ENCODE measurements at places on chromosomes 7 and 10. TPM values are rescaled to one million over a fixed set of nuclear protein-coding genes. Genes with fewer than 3 reads are reported as not detected.

- no peaks in the 10 kb centered on the region for H3K36me3 ChIP-seq
- H3K27me3 ChIP-seq, result no peaks in the 10 kb centered on the region
- DNase-seq, result no peak
Measured at GRCh38 chr7:81321949-81322348, 403.1 kb upstream of the SEMA3C start.

DNA sequence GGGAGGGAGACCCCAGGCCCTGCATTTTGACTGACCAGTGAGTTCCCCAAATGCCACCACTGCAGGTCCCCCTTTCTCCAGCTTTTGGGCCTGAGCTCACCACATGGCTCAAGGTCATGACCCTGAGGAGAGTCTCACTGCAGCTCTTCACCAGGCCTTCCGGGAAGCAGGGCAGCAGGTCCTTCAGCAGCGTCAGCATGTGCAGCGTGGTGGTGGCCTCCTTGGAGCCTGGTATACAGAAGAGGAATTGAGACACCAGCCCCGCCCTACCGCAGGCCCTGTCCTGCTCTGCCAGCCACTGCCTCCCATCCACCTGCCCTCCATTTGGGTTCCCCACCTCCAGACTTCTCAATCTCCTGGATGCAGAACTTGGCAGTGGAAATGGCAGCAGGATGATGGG lies 13.0 kb downstream of the RRP12 start:
- H3K4me1 ChIP-seq, result no peaks in the 10 kb centered on the region
- DNase-seq, result no peak
- peaks cover 13% of the 10 kb centered on the region for H3K36me3 ChIP-seq
- H3K27ac ChIP-seq, result no peak overlapping the region

DNA sequence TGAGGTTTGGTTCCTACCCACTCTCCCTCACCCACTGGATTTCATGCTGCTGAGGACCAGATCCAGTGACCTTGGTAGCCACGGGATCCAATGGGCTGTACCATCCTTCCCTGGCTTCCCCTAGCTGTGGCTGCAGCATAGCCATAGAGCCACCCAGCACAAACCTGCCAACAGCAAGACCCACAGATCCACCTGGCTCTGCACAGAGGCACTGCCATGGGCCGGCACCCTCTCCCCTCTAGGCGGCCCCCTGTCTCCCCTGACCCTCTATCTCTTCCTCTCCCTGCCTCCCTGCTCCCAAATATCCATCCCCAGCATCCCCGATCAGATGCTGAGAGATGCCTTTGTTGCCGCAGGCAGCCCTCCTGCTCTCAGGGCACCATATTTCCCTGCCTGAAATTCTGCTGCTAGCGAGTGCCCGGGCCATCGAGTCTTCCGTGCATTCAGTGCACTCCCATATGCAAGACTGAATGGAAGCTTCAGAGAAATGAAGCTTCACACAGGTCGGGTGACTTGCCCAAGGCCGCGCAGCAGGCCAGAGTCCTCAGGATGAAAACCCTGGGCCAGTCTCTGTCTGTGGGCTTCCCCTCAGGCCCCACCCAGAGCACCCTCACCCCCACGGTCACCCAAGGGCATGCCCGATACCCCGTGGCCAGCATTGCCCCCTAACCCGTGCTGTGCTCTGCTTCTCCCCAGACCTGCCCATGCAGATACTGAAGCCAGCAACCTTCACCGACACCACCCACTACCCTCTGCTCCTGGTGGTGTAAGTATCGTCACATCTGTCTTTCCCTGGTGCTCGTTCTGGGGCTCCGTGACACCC lies 130.8 kb downstream of the PAXIP1 start:
- H3K27ac ChIP-seq, result no peak overlapping the region
- H3K4me1 ChIP-seq, result peaks cover 12% of the 10 kb centered on the region
- H3K27me3 ChIP-seq, result peaks cover 29% of the 10 kb centered on the region
- no peaks in the 10 kb centered on the region for H3K36me3 ChIP-seq
- no peak for DNase-seq

GARIN1A gene
- total RNA-seq, result 7.4 TPM

DNA sequence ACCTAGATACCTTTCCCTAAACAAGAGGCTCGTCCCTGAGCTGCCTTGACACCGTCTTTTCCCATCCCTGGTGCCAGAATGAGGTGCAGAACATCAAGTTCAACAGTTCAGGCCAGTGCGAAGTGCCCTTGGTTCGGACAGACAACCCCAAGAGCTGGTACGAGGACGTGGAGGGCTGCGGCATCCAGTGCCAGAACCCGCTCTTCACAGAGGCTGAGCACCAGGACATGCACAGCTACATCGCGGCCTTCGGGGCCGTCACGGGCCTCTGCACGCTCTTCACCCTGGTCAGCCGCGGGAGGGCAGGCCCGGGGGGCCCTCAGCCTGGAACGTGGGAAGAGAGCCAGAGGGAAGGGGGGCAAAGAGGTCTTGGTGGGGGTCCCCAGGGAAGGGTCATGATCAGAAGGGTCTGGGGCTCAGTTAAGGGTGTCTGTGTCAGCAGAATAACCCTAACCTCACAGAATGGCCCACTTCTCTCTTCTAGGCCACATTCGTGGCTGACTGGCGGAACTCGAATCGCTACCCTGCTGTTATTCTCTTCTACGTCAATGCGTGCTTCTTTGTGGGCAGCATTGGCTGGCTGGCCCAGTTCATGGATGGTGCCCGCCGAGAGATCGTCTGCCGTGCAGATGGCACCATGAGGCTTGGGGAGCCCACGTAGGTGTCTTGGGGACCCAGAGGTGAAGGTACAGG lies 16.8 kb downstream of the SMO start:
- no peak overlapping the region for H3K27ac ChIP-seq
- H3K36me3 ChIP-seq, result peaks cover 14% of the 10 kb centered on the region
- H3K4me3 ChIP-seq, result no peak overlapping the region
- H3K4me1 ChIP-seq, result no peaks in the 10 kb centered on the region

EMX2 gene
- 0.89 TPM for total RNA-seq

DNA sequence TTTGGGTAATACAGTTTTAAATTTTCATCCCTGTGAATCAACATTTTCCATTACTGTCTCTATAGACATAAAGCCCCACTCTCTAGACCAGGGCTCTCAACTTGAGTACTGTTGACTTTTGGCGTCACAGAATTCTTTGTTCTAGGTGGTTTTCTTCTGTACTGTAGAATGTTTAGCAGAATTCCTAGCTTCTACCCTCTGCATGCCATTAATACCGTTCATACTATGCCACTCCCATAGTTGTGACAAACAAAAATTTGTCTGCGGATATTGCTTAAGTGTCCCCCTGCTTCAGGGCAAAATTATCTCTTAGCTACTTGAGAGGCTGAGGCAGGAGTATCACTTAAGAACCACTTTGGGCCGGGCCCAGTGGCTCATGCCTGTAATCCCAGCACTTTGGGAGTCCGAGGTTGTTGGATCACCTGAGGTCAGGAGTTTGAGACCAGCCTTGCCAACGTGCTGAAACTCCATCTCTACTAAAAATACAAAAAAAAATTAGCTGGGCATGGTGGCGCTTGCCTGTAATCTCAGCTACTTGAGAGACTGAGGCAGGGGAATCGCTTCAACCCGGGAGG lies 57.3 kb upstream of the NRG3 start:
- no peak overlapping the region for H3K27ac ChIP-seq
- H3K4me1 ChIP-seq, result no peaks in the 10 kb centered on the region
- no peak for DNase-seq
- H3K27me3 ChIP-seq, result no peaks in the 10 kb centered on the region

- H3K27ac ChIP-seq, result no peak overlapping the region
- DNase-seq, result no peak
- H3K4me1 ChIP-seq, result no peaks in the 10 kb centered on the region
- no peak overlapping the region for H3K4me3 ChIP-seq
Measured at GRCh38 chr10:60849217-60849616, 70.9 kb downstream of the CDK1 start.

DNA sequence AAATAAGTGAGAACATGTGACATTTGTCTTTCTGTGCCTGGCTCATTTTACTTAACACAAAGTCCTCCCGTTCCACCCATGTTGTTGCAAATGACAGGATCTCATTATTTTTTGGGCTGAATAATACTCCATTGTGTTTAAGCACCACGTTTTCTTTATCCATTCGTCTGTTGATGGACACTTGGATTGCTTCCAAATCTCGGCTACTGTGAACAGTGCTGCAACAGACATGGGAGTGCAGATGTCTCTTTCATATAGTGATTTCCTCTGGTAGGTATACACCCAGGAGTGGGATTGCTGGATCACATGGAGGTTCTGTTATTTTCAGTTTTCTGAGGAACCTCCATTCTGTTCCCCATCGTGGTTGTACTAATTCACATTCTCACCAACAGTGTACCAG lies 264.4 kb upstream of the GALNT17 start:
- no peak overlapping the region for H3K4me3 ChIP-seq
- H3K27ac ChIP-seq, result no peak overlapping the region
- no peaks in the 10 kb centered on the region for H3K4me1 ChIP-seq
